Left cardiac atrium (tissue), 4 donors: ENCODE measurements at places on chromosomes 6 and 20.

DNA sequence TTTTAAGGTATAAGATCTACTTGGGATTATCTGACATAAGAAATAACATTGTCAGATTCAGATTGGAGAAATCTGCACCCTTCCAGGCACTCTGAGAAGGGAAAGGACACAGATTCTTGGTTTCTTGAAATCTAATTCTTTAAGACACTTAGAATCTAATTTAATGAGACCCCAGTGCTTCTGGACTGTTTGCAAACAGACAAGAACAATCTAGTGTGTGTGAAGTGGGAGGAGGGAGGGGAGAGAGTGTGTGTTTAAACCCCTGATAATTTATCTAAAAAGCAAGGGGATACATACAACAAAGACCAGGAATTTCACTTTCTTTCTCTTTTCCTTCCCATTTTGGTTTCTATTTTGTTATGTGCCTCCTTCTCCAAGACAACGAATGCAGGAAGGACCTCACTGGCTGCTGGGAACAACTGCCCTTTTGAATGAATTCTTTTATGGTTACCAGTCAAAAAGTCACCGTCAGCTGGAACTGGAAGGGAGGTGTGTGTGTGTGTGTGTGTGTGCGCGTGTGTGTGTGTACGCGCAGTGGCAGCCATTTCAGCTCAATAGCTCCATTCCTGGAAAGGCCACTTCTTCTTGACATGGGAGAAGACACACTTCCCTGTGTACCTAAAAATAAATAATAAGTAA is 129.4 kb downstream of the BCAS1 start:
- no peak for DNase-seq

DNA sequence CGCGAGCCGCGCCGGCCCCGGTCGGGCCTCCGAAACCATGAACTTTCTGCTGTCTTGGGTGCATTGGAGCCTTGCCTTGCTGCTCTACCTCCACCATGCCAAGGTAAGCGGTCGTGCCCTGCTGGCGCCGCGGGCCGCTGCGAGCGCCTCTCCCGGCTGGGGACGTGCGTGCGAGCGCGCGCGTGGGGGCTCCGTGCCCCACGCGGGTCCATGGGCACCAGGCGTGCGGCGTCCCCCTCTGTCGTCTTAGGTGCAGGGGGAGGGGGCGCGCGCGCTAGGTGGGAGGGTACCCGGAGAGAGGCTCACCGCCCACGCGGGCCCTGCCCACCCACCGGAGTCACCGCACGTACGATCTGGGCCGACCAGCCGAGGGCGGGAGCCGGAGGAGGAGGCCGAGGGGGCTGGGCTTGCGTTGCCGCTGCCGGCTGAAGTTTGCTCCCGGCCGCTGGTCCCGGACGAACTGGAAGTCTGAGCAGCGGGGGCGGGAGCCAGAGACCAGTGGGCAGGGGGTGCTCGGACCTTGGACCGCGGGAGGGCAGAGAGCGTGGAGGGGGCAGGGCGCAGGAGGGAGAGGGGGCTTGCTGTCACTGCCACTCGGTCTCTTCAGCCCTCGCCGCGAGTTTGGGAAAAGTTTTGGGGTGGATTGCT is 1.3 kb downstream of the VEGFA start:
- peak; percentile 79 for DNase-seq

DNA sequence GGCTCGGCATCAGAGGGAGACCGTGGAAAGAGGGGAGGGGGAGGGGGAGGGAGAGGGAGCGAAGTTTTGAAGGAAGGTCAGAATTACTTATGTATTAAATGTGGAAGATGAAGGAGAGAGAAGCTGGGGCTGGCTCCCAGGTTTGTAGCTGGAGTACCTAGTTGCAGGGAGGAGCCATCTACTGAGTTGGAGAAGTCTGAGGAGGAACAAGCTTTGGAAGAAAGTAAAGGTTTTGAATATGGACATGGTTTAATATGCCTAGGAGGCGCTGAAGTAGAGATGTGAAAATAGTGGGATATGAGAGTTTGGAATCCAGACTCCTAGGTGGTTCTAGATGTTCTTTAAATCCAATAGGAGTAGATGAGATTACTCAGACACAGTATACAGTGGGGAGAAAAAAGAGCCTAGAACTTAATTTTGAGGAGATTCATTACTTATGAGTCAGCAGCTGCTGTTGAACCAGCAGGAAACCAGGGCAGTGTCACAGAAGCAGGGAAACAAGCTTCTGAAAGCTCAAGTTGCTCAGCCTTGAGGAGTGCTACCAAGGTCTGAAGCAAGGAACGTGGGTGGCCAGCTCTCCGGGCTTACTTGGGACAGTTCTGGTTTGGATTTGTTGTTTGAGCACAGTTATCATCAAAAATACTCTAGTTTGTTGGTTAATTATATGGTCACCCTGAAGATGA is 149.3 kb downstream of the UTRN start:
- DNase-seq, result no peak

DNA sequence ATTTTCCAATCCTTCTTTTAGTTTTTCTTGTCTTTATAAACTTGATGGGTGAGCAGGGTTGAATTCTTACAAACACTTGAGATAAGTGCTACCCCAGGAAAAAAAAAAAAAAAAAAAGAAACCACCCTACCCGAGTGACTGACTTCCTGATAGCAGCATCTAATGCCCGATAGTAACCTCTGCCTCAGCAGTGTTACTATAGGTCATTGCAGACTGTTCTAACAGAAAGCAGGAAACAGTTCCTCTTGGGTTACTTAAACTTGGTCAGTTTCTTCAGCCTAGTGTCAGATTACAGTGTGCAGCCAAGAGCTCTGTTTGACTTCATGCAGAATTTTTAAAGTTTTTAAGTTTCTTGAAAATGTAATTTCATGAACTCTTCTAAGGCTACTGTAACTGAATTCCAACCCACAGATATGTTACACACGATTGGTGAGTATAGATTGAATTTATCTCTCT is 2.1 kb downstream of the MYLIP start:
- no peak for DNase-seq

- no peak for DNase-seq
These were observed 67.7 kb downstream of the GFRA4 start for GRCh38 chr20:3595541-3595940.

DNA sequence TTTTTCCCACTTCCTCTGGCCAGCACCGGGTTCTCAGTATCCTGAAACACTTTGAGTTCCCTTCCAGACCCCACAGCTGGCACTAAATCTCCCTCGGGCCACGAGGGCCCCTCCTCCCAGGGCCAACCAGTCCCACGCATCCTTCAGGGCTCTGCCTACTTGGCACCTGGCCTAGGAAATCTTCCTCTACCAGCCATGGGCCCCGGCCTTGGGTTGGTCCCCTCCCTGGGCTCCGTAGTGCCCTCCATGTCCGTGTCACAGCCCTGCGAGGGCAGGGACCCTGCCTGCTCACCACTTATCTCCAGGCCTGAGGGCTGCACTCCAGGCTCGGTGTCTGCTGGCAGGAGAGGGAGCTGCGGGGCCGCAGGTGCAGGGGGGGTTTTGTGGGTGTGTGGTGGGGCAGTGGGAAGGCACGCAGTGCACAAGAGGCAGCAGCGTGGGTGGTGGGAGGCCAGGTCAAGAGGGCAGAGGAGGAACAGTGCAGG is 48.8 kb upstream of the CDH22 start:
- peak; percentile 58 for DNase-seq

- DNase-seq, result peak; percentile 45
These were observed 674 bp downstream of the MAPK14 start for GRCh38 chr6:36028088-36028876.

GRCh38 chr6:107399935-107400334 is 59.4 kb downstream of the PDSS2 start:
- no peak for DNase-seq

DNA sequence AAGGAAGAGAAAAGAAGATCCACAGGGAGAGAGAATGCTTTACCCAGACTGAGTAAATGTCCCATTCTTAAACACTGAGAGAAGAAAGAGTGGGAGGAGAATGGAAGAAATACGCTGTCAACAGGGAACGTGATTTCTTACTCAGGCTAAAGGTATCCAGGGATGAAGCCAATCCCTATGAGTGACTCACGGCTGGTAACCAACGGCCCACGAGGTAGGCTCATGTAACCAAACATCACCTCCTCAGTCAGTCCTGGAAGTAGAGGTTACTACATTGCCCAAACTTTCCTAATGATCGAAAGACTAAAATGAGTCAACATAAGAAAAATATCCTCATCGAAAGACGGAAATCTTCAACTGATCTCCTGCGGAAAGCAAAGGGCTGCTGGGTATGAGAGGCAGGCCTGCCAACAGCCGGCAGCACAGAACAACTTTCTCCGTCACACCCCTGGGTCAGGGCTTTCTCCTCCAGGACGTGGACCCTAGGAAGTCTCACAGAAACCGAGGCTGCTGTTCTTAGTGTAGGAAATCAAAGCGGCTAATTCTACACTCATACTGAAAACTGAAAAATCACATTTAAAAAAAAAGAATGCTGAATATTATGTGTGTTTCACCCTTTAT is 292.6 kb downstream of the GMDS start:
- no peak for DNase-seq
